Type B pancreatic cell (in vitro differentiated cells): ENCODE measurements at places on chromosomes 12 and 14.

DNA sequence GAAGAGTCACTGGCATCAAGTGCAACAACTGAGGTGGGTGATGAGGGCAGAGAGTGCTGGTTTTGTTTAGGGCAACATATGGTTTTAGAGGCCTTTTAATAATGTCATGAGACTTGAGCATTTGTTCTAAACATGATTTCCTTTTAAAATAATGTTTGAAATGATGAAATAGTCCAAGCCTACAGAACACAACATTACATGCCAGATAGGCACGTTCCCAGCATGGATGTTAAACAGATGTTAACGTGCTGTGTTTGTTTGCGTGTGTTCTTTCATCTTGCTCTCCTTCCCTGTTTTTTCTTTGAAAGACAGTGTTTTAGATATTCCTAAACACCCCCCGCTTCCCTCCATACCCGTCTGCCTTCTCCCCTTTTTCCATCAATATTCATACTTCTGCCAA, 82.3 kb downstream of the RGS6 start:
- no peaks in the 10 kb centered on the region for H3K36me3 ChIP-seq
- no peak for DNase-seq
- H3K27me3 ChIP-seq, result no peaks in the 10 kb centered on the region
- H3K4me1 ChIP-seq, result peaks cover 8% of the 10 kb centered on the region
- H3K27ac ChIP-seq, result no peak overlapping the region

DNA sequence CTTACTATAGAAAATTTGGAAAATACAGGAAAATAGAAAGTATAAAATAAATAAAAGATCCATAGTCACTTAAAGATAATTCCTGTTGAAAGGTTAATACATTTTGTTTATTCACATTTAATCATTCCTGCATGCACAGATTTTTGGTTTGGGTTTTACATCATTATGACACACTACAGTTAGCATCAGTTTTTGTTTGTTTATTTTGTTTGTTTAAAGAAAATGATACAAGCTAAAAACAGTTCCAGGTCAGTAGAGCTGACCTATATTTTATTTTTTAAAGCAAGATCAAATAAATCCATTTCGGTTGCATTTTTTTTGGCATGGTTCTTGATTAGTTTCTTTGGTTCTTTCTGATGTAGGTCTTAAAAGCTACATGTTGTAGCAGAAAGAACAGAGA, 68.8 kb upstream of the CCDC91 start:
- no peak overlapping the region for H3K27ac ChIP-seq
- no peaks in the 10 kb centered on the region for H3K27me3 ChIP-seq
- H3K36me3 ChIP-seq, result no peaks in the 10 kb centered on the region
- H3K4me1 ChIP-seq, result no peaks in the 10 kb centered on the region

DNA sequence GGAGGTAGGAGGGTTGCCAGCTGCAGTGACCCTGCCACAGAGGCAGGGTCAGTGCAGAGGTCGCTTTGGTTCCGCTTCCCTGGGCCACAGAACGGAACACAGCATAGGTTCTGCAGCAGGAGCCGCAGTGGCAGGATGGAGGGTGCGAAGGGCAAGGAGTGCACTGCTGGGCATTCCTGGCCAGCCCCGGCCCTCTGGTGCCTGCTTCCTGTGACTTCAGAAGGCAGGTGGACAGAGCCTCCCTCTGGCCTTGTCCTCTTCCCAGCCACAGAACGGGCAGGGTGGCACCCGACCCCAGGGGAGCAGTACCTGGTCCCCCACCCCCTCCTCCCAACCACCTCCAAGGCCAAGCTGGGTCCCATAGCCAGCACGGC, 37.7 kb downstream of the SLC8B1 start:
- no peaks in the 10 kb centered on the region for H3K4me1 ChIP-seq
- no peak for DNase-seq
- H3K36me3 ChIP-seq, result peaks cover 10% of the 10 kb centered on the region
- no peak overlapping the region for H3K4me3 ChIP-seq
- no peaks in the 10 kb centered on the region for H3K27me3 ChIP-seq
- no peak overlapping the region for H3K27ac ChIP-seq

- H3K27me3 ChIP-seq, result peaks cover 4% of the 10 kb centered on the region
- no peak overlapping the region for H3K27ac ChIP-seq
- DNase-seq, result no peak
- H3K4me1 ChIP-seq, result peaks cover 11% of the 10 kb centered on the region
Measured at GRCh38 chr14:69351385-69351784, 46.7 kb downstream of the ERH start.

GRCh38 chr12:44874981-44875416, 1.1 kb downstream of the NELL2 start:
- peak; percentile 65 for DNase-seq
- H3K4me3 ChIP-seq, result peak overlapping the region; percentile 95
- H3K4me1 ChIP-seq, result peaks cover 25% of the 10 kb centered on the region
- no peaks in the 10 kb centered on the region for H3K36me3 ChIP-seq
- peaks cover 79% of the 10 kb centered on the region for H3K27me3 ChIP-seq
- no peak overlapping the region for H3K27ac ChIP-seq

DNA sequence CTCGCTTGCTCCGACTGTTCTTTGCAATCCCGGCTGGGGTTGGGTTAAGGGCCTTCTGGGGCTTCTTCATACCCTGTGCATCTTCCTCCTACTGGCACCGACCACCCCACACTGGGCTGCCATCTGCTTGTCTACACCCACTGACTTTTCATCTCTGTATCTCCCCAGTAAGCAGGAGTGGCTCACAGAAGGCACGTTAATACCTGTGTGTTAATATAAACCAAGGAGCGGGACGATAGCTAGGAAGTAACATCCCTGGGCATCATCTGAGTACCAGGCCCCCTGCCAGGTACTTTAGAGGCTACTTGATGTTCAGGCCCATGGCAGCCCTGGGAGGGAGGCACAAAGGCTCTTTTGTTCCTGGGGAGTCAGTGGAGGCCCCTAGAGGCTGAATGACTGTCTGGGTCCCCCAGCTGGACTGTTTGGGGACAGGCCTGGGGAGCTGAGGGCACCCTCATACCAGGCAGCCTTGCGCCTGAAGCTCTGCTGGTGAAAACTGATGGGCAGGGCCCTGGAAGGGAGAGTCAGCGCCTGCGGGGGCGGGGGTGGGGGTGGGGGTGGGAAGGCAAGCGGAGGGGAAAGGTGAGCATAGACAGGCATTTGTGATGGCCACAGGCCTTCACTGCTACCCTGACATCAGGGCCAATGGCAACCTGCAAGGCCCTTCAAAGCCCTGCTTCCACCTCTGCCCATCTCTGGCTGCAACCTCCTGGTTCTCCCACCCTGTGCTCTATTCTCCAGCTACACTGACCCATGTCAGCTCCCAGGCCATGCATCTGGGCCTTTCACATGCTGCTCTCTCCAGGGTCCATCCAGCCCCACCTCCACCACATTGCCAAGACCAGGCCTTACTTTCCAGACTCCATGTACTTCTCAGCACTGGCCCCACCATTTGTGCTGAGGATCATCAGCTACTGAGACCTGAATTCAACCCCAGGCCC, 34.2 kb upstream of the DEGS2 start:
- H3K36me3 ChIP-seq, result no peaks in the 10 kb centered on the region
- H3K4me3 ChIP-seq, result peak overlapping the region; percentile 79
- peaks cover 4% of the 10 kb centered on the region for H3K4me1 ChIP-seq
- peak overlapping the region; percentile 82 for H3K27ac ChIP-seq
- no peak for DNase-seq
- no peaks in the 10 kb centered on the region for H3K27me3 ChIP-seq

GRCh38 chr14:100122481-100123223, 36.8 kb downstream of the DEGS2 start:
- no peak overlapping the region for H3K4me3 ChIP-seq
- peaks cover 8% of the 10 kb centered on the region for H3K4me1 ChIP-seq

DNA sequence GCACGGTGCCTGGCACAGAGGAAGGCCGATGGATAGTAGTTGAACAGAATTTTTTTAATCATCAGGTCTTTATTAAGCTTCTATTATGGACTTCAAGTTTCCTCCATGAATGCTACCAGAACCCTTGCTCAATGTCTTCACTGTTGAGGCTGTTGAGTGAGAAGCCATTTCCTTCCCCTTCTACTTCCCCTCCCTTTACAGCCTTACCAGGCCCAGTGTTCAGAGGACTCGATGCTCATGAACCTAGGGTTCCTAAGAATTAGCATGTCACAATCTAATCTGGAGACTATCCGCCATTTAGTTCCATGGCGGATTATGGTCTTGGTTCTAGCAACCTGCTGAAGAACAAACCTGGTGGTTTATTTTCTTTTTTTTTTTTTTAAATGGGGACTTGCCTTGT, 17.7 kb downstream of the ETV6 start:
- peaks cover 13% of the 10 kb centered on the region for H3K4me1 ChIP-seq
- no peak overlapping the region for H3K27ac ChIP-seq
- peaks cover 39% of the 10 kb centered on the region for H3K36me3 ChIP-seq

- no peaks in the 10 kb centered on the region for H3K36me3 ChIP-seq
- H3K27me3 ChIP-seq, result peaks cover 10% of the 10 kb centered on the region
- no peak for DNase-seq
- H3K4me3 ChIP-seq, result no peak overlapping the region
- no peak overlapping the region for H3K27ac ChIP-seq
Measured at GRCh38 chr14:75375983-75376382, 51.8 kb upstream of the JDP2 start.

- H3K36me3 ChIP-seq, result no peaks in the 10 kb centered on the region
- H3K4me3 ChIP-seq, result no peak overlapping the region
- H3K27ac ChIP-seq, result no peak overlapping the region
- no peaks in the 10 kb centered on the region for H3K4me1 ChIP-seq
- peaks cover 86% of the 10 kb centered on the region for H3K27me3 ChIP-seq
Measured at GRCh38 chr12:112851024-112851777, 55.6 kb upstream of the OAS1 start.

- H3K27ac ChIP-seq, result peak overlapping the region; percentile 90
- H3K4me1 ChIP-seq, result peaks cover 31% of the 10 kb centered on the region
- DNase-seq, result no peak
- H3K36me3 ChIP-seq, result peaks cover 14% of the 10 kb centered on the region
Measured at GRCh38 chr12:122062832-122063693, 15.5 kb upstream of the MLXIP start.

DNA sequence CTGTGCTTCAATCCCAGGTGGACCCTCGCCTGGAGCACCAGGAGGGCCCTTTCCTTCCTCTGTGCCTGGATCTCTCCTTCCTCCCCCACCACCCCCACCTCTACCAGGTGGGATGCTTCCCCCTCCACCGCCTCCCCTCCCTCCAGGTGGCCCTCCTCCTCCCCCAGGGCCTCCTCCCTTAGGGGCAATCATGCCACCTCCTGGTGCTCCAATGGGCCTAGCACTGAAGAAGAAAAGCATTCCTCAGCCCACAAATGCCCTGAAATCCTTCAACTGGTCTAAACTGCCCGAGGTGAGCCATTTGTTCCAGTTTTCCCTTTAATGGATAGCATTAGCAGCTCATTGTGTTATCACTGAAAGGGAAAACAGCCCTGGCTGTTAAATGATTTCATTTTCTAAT, 134.0 kb downstream of the GPR135 start:
- H3K36me3 ChIP-seq, result peaks cover 51% of the 10 kb centered on the region
- peaks cover 5% of the 10 kb centered on the region for H3K4me1 ChIP-seq
- H3K4me3 ChIP-seq, result no peak overlapping the region

DNA sequence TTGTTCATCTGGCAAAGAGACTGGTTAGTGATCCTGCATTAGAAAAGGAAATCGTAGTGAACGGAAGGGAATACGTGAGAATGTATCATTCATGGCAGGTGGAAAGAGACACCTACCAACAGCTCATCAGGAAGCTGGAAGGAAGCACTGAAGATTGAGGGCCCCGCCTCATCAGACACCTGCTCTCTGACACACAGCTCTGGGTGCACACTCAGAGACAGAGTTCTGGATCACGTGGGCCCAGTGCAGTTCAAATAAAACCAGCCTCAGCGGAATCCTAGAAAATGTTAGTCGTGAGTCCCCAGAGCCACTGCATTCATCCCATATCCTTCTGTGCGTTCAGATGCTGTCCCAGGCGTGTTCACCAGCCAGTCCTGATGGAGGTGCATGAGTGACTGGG, 129.7 kb downstream of the GLT1D1 start:
- no peak for DNase-seq
- H3K27me3 ChIP-seq, result peaks cover 22% of the 10 kb centered on the region
- no peak overlapping the region for H3K27ac ChIP-seq
- no peak overlapping the region for H3K4me3 ChIP-seq

GRCh38 chr12:108720757-108721514, 10.4 kb downstream of the CORO1C start:
- peaks cover 14% of the 10 kb centered on the region for H3K36me3 ChIP-seq
- peaks cover 61% of the 10 kb centered on the region for H3K4me1 ChIP-seq
- DNase-seq, result no peak
- H3K27me3 ChIP-seq, result no peaks in the 10 kb centered on the region

GRCh38 chr12:112606611-112607365, 184.8 kb upstream of the RPH3A start:
- DNase-seq, result no peak
- H3K4me3 ChIP-seq, result no peak overlapping the region
- H3K4me1 ChIP-seq, result no peaks in the 10 kb centered on the region
- no peak overlapping the region for H3K27ac ChIP-seq
- H3K27me3 ChIP-seq, result peaks cover 54% of the 10 kb centered on the region

DNA sequence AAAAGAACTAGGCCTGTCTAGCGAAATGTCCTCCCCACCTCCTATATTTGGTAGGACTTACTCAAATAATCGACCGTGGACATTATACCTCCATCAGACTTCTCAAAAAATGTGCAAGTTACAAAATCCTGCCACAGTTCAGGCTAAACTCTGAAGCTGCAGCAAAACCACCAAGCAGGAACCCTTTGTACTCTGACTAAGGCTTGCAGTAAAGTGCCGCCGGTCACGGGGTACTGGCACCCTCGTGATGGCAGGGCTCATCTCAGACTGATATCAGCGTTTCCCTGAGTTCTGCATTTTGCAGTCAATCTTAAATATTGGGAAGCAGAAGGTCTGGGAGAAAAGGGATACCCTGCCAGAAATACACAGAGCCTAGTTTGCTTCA, 17.1 kb downstream of the SLC11A2 start:
- H3K27ac ChIP-seq, result no peak overlapping the region
- no peaks in the 10 kb centered on the region for H3K27me3 ChIP-seq
- H3K4me3 ChIP-seq, result no peak overlapping the region
- peaks cover 25% of the 10 kb centered on the region for H3K4me1 ChIP-seq
- DNase-seq, result no peak

GRCh38 chr14:69693145-69693544, 73.8 kb upstream of the SRSF5 start:
- H3K27me3 ChIP-seq, result no peaks in the 10 kb centered on the region
- peaks cover 62% of the 10 kb centered on the region for H3K4me1 ChIP-seq
- peaks cover 8% of the 10 kb centered on the region for H3K36me3 ChIP-seq
- peak overlapping the region; percentile 85 for H3K27ac ChIP-seq
